ENCODE measurements at places on chromosomes 12 and 14. TPM values are rescaled to one million over a fixed set of nuclear protein-coding genes. Genes with fewer than 3 reads are reported as not detected.

Gene ACOT4
- 0.83 TPM for total RNA-seq

Gene RAPGEF3
- 5.4 TPM for total RNA-seq

Gene TMEM52B
- total RNA-seq: not detected

Gene MDM2
- 87.0 TPM for total RNA-seq

Gene MYRFL
- total RNA-seq: not detected

Gene ANKRD33
- not detected for total RNA-seq

Gene ALG10B
- total RNA-seq: 13.0 TPM

Gene ZFYVE1
- total RNA-seq: 21.2 TPM

Gene KIF5A
- total RNA-seq: 0.56 TPM

All from B cell (primary cell).